Left ventricle myocardium inferior (tissue), 1 donor: ENCODE measurements at places on chromosomes 6 and 20. TPM values are rescaled to one million over a fixed set of nuclear protein-coding genes. Genes with fewer than 3 reads are reported as not detected.
A peak's percentile ranks its signal among the peaks of the same experiment; 100 is the strongest.

DNA sequence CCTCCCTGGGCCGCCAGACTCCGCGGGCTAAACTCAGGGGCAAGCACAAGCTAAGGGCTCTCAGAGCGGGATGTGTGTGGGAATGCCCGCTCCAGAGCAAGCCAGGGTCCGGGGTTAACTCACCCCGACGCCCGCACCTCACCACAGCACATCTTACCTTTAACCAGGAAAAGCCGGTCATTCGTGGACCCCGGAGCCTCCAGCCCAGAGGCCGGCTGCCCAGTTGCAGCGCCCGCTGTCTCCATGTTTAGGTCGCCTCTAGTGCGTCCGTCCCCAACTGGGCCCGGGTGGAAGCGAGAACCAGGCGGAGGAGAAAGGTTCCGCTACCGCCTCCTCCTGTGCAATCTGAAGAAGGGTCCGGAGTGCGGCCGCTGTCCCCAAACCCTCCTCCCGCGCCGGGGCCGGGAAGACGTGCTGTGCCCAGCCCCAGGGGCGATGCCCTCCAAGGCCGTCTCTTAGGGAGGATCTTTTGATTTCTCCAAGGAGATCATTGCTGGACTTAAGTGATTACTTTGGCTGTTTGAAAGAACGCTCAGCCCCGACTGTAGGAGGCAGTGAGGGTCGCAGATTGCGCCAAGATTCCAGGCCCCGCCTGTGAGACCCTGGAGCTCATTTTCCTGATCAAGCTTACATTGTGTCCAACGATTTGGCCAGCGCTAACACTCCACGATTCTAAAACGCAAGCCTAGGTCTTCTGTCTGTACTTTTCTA lies at the start of gene TMEM242:
Gene TMEM242, minus strand, starts transcription at position 265 of the 711 bp plus-strand sequence. Its CDS starts 20 bp downstream, at position 245.
- peaks cover 61% of the 10 kb centered on the region for H3K4me1 ChIP-seq
- peak within 1 kb of the TSS; percentile 97 for H3K27ac ChIP-seq
- peaks cover 29% of the 10 kb centered on the region for H3K36me3 ChIP-seq

- peak overlapping the region; percentile 65 for H3K4me3 ChIP-seq
- peak overlapping the region; percentile 76 for H3K27ac ChIP-seq
- peak; percentile 93 for DNase-seq
- peaks cover 71% of the 10 kb centered on the region for H3K27me3 ChIP-seq
These were observed 11.2 kb downstream of the TRIM31 start for GRCh38 chr6:30101444-30102413.

- H3K4me1 ChIP-seq: peaks cover 66% of the 10 kb centered on the region
- peaks cover 12% of the 10 kb centered on the region for H3K36me3 ChIP-seq
- H3K27ac ChIP-seq: peak within 1 kb of the TSS; percentile 93
- peak; percentile 86 for DNase-seq
- H3K27me3 ChIP-seq: no peaks in the 10 kb centered on the region
These were observed at the start of gene TGM2 for GRCh38 chr20:38165089-38165965. TGM2 (minus strand) TSS chr20:38165270; CDS start chr20:38165198, 72 bp downstream.

- peaks cover 25% of the 10 kb centered on the region for H3K27me3 ChIP-seq
- peak overlapping the region; percentile 57 for H3K4me3 ChIP-seq
- DNase-seq: peak; percentile 41
- peaks cover 8% of the 10 kb centered on the region for H3K4me1 ChIP-seq
These were observed 129.2 kb upstream of the PRND start for GRCh38 chr20:4592316-4593148.

- DNase-seq: no peak
- H3K4me3 ChIP-seq: no peak overlapping the region
- no peaks in the 10 kb centered on the region for H3K36me3 ChIP-seq
- H3K27me3 ChIP-seq: no peaks in the 10 kb centered on the region
- no peaks in the 10 kb centered on the region for H3K4me1 ChIP-seq
- H3K27ac ChIP-seq: no peak overlapping the region
These were observed 215.5 kb downstream of the ADGB start for GRCh38 chr6:146814148-146814750.

Gene NOL7
- 46.9 TPM for total RNA-seq
